C1 segment of cervical spinal cord (tissue), 14 donors: ENCODE measurements at places on chromosomes 2 and 18.

- DNase-seq: no peak
These were observed 489.3 kb downstream of the TSN start for GRCh38 chr2:122244598-122245229.

DNA sequence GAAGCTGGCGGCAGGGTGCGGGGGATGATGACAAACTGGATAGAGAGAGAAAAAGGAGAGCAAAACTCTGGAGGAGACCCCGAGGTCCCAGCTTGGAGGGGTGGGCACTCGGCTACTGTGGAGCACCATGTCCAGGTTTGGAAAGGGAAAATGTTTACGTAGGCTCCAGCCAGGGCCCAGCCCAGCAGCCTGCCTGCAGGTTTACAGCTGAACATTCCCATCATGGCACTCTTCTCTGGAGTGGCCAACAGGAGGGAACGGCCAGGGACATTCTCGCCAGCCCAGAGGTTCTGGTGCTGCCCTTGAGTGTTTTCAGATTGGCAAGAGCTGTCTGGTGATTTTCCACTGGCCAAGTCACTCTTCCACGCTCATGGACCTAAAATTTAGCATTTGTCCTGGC lies 262.9 kb upstream of the TCF4 start:
- no peak for DNase-seq

DNA sequence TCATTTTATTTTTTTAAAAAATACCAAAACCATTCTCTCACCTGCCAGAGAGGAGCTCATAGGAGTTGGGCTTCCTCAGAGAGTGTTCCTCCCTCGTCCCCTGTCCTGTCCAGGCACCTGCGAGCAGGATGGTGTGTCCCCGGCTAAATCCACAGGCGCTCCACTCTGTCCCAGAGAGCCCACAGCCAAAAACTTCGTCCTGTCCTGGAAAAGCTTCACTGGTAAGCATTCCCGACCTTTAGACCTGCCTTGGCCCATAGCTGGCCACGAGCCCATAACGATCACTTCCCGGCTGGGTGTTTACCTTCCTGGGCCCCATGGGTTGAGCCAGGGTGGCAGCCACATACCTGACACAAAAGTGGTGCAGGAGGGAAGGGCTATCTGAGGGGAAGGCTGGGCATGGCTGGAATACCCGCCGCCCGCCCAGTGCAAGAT lies at the start of gene NGEF:
Gene NGEF, minus strand, starts transcription at position 230 of the 435 bp plus-strand sequence. CDS start 38,366 bp downstream, outside the sequence.
- DNase-seq: no peak

DNA sequence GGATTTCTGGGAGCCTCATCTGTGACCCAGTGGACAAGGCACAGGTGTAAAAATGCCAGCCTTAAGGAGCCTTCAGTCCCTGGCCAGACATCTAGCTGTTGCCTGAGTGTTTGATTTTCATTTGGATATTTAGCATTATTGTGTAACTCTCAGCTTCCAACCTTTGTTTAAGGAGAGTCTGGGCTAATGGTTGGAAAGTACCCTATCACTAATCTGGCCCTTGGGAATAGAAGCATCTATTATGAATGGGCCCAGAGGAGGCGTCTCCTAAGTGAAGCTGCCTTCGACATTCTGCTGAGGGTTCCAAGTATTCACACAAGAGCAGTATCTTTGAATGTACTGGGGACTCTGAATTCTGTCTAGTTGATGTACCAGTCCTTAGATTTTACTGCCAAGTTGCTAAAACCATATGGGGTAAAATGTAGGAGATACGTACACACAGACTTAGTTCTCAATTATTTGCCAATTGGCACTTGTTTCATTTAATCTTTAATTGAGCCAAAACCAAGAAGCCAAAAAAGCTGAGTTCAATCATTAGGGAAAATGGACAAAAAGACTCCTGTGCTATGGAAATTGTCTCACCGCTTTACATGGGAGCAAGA lies 7.2 kb upstream of the ANKRD29 start:
- no peak for DNase-seq

DNA sequence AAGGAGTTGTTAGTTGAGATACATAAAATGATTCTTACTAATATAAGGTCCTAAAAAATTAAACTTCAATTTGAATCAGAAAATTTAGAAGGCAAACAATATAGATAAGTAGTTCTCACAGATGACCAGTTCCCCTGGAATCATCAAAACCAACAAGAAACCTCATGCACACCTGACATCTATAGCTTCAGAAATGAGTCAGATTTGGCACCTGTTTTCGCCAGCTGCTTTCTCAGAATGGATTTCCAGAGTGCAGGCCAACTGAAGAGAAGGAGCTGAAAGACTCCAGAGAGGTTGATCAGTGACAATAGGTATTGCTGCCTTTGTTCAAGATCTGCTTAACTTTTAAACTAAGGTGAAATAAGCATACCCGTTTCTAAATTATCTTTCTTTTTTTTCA lies 192.4 kb downstream of the RDH14 start:
- no peak for DNase-seq

DNA sequence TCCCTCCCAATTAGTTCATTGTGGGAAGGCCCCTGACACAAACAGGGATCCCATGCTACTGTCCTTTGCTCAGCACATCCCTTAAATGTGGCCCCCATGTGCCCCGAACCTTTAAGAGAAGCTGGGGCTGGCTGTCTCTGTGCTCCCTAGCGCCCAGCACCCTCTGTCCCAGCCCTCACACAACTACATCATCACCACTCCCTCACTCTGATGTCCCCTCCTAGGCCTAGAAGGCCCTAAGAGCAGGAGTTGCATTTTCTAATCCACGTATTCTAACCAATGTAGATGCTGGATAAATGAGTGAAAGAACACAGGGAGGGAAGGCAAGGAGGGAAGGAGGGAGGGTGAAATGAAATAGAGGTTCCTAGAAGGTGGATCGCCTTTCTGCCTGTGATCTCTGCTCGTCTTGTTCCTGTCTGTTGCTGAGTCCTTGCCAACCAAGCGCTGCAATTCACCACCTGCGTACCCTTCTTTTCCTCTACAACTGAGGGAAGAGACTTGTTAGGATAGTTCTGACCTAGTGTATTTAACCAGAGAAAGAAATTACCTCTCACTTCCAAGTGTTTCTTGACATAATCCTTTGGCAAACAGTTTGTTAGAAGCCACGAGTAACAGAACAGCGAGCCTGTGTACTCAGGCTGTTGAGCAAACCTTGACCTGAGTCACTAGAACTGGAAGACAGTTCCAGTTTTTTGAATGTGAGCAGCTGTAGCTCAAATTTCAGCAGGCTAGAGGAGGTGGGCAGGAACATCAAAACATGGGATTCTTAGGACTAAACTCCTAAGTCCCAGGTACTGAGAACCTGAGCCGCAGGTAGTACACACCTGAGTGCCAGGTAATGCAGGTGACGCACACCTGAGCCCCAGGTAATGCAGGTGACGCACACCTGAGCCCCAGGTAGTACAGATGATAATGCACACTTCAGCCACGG lies 181.5 kb upstream of the ID2 start:
- DNase-seq: no peak

- no peak for DNase-seq
These were observed 74.3 kb downstream of the NPAS2 start for GRCh38 chr2:100894105-100894795.

- DNase-seq: no peak
These were observed 65.1 kb downstream of the MBP start for GRCh38 chr18:77067291-77068061.
